Cardiac muscle cell (in vitro differentiated cells and primary cell): ENCODE measurements at places on chromosomes 5 and 9. TPM values are rescaled to one million over a fixed set of nuclear protein-coding genes. Genes with fewer than 3 reads are reported as not detected.
A peak's percentile ranks its signal among the peaks of the same experiment; 100 is the strongest.

- peak; percentile 30 for DNase-seq
- peaks cover 19% of the 10 kb centered on the region for H3K4me1 ChIP-seq
- H3K27me3 ChIP-seq = no peaks in the 10 kb centered on the region
- H3K27ac ChIP-seq = no peak overlapping the region
- no peaks in the 10 kb centered on the region for H3K36me3 ChIP-seq
Observed at GRCh38 chr9:3436629-3437420, 89.0 kb downstream of the RFX3 start.

- no peak overlapping the region for H3K4me3 ChIP-seq
- H3K4me1 ChIP-seq = no peaks in the 10 kb centered on the region
- peak; percentile 91 for DNase-seq
- H3K27me3 ChIP-seq = no peaks in the 10 kb centered on the region
- no peak overlapping the region for H3K27ac ChIP-seq
Observed at GRCh38 chr9:114285166-114285867, 37.6 kb upstream of the ORM1 start.

DNA sequence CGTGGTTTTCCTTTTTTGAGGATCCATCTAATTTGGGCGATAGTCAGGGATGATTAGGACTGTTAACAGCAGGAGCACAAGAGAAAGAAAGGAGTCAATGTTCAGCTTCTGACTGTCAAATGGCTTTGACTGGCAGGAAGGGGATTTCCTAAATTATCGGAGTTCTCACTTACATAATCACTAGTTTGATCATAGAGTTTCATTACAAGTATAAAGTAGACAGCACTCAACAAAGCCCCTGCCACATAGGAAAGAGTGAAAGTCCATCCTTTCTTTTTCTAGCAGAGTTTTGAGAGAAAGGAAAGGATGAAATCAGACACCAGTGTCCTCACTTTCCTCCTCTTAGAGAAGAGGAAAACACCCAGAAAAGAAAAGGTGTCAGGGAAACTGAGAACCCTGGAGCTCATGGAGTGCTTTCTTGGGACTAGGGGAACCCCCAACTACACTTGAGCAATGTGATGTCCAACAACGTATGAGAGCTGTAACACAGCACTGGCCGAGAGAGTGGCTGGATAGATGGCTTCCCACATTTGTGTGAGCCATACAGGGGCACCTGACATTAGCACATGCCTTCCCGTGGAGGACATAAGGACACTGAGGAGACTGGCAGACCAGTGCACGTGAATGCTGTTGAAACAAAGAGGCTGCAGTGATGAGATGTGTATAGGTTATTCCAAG lies 26.0 kb upstream of the LPAR1 start:
- no peaks in the 10 kb centered on the region for H3K4me1 ChIP-seq
- no peaks in the 10 kb centered on the region for H3K27me3 ChIP-seq
- no peak for DNase-seq
- H3K36me3 ChIP-seq = no peaks in the 10 kb centered on the region

DNA sequence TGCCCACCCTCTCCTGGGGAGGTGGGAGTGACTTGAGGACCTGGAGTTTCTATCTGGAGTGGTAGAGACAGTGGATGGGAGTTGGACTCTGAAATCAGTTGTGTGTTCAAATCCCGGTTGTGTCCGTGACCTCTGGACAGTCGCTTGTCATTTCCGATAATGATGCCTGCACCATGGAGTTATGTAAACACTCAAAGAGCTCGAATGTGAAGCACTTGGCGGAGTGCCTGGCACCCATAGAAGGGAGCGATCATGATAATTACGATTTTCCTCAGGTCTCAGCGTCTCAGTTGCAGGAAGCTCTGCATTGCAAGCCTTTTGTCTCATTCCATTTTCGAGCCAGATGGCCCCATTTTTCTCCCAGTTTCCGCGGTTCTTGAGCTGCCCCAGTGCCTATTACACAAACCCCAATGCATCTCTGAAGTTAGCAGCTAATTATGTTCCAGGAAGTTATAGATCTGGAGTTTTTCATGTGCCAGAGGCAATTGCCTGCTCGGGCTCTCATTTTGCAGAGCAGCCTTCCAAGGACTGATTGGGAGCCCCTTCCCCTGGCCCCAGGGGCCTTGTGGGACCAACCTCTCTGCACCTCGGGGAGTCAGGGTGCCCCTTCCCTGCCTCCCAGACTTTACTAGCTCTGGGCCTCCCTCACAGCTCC lies 175.5 kb upstream of the MVB12B start:
- H3K4me1 ChIP-seq = peaks cover 7% of the 10 kb centered on the region
- H3K36me3 ChIP-seq = no peaks in the 10 kb centered on the region

Gene FRMD3
- 61.5 and 70.7 TPM in 2 replicates for polyA plus RNA-seq

DNA sequence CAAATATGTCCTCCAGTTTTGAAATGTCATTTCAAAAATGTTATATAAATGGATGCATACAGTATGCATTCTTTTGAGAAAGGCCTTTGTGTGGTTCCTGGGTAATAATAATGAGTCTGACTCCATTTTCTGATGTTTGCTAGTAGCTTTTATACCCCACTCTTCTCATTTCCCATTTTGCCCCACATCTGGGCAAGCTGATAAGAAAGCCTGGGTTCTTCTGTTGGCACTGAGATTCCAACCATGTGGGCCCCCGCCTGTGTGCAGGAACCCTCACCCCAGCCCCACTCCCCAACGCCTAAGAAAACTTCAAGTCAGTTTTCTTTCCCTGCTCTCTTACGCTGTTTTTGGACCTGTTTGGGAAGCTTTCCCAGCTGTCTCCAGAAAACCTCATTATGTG lies 89.4 kb downstream of the SNX18 start:
- H3K4me3 ChIP-seq = no peak overlapping the region
- no peaks in the 10 kb centered on the region for H3K36me3 ChIP-seq
- no peak overlapping the region for H3K27ac ChIP-seq
- DNase-seq = no peak
- no peaks in the 10 kb centered on the region for H3K27me3 ChIP-seq

- no peak overlapping the region for H3K27ac ChIP-seq
- H3K36me3 ChIP-seq = no peaks in the 10 kb centered on the region
- H3K4me3 ChIP-seq = no peak overlapping the region
- no peaks in the 10 kb centered on the region for H3K27me3 ChIP-seq
Observed at GRCh38 chr9:71254592-71255277, 133.3 kb upstream of the TRPM3 start.

Gene NR3C1
- 9.4 and 16.5 TPM in 2 replicates for polyA plus RNA-seq

DNA sequence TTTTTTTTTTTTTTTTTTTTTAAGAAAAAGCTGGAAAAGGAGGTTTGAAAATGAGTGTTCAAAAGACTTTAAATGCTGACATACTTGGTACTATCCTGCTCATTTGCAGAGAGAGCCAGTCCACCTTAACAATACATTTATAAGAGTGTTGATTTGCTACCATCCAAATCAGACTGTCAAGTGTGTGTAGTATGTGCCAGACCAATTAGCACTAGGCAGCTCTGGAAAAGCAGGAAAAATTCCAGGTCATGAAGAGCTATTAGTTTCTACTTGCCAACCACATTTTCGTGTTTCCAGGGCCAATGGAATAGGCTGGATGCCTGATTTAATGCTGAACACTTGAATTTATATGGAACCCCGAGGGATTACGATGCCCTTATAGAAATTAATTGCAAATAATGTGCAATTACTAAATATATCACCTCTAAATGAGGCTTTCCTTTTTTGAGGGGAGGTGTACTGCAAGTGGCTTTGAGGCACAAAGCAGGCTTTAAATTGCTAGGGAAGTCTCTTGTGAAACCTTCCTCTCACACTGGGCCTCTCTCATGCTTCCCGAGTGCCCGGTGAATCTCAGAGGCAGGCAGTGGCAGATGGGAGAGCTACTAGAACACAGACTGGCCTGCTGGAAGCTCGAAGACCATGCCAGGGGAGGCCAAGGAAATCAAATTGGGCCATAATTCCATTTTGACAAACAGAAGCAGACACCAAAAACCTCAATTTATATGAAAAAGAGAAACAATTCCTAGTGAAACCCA lies 178.7 kb downstream of the PPP2R2B start:
- H3K4me3 ChIP-seq = no peak overlapping the region
- no peak overlapping the region for H3K27ac ChIP-seq
- H3K27me3 ChIP-seq = no peaks in the 10 kb centered on the region
- H3K36me3 ChIP-seq = no peaks in the 10 kb centered on the region

DNA sequence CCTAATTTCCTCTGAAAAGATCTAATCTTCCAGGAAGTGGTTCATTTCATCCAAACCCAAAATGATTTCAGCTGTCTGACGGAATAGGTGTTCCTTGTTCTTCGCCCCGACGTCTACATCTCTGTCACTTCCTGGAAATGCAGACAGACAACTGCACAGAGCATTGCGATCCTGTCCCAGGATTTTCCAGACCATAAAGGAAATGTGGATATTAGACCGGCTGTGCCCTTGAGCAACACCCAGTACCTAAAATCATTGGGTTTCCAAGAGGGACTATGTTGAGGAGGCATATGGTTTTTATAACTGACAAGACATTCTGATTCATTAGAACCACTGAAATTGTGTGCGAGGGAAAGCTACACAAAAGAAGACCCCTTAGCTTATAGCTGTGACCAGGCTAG lies 74.2 kb downstream of the MSX2 start:
- H3K4me1 ChIP-seq = no peaks in the 10 kb centered on the region
- H3K36me3 ChIP-seq = no peaks in the 10 kb centered on the region
- DNase-seq = no peak
- no peaks in the 10 kb centered on the region for H3K27me3 ChIP-seq

Gene IQGAP2
- polyA plus RNA-seq = 4.1 and 5.6 TPM in 2 replicates

DNA sequence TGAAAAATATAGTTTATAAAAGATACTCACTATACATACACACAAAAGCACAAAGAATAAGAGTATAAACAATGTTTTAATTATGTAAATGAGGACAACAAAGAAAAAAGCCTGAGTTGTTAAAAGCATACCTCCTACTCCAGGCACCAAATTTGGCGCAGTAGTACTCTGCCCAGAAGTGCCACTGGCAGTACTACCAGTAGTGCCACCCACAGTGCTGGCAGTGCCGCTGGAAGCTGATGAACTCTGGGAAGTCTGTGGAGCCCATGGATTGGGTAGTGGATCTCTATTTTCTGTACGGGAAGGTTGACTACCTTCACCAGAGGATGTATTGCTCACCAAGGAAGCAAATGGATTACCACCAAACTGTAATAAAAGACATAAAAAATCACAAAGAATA lies 30.2 kb downstream of the UBQLN1 start:
- no peak for DNase-seq
- H3K27me3 ChIP-seq = no peaks in the 10 kb centered on the region
- H3K36me3 ChIP-seq = peaks cover 30% of the 10 kb centered on the region
- no peak overlapping the region for H3K4me3 ChIP-seq
- H3K4me1 ChIP-seq = peaks cover 15% of the 10 kb centered on the region

Gene TMEM161B
- polyA plus RNA-seq = 8.6 and 12.2 TPM in 2 replicates

Gene ZNF483
- polyA plus RNA-seq = 2.2 and 3.8 TPM in 2 replicates

Gene WDR31
- polyA plus RNA-seq = 5.4 and 8.8 TPM in 2 replicates

Gene KCNV2
- polyA plus RNA-seq = 0.49 and 0.81 TPM in 2 replicates

Gene ANGPTL2
- polyA plus RNA-seq = 3.0 and 6.7 TPM in 2 replicates

GRCh38 chr9:86201474-86202337 lies 57.8 kb downstream of the C9orf153 start:
- H3K27me3 ChIP-seq = no peaks in the 10 kb centered on the region
- no peaks in the 10 kb centered on the region for H3K36me3 ChIP-seq
- no peaks in the 10 kb centered on the region for H3K4me1 ChIP-seq
- H3K27ac ChIP-seq = no peak overlapping the region

Gene SLC6A18
- not detected in 2 replicates for polyA plus RNA-seq

Gene GCNT4
- 0.23 TPM in 1 of 2 replicates, not detected in the other for polyA plus RNA-seq

Gene PCDHB7
- 0.40 and 1.0 TPM in 2 replicates for polyA plus RNA-seq

DNA sequence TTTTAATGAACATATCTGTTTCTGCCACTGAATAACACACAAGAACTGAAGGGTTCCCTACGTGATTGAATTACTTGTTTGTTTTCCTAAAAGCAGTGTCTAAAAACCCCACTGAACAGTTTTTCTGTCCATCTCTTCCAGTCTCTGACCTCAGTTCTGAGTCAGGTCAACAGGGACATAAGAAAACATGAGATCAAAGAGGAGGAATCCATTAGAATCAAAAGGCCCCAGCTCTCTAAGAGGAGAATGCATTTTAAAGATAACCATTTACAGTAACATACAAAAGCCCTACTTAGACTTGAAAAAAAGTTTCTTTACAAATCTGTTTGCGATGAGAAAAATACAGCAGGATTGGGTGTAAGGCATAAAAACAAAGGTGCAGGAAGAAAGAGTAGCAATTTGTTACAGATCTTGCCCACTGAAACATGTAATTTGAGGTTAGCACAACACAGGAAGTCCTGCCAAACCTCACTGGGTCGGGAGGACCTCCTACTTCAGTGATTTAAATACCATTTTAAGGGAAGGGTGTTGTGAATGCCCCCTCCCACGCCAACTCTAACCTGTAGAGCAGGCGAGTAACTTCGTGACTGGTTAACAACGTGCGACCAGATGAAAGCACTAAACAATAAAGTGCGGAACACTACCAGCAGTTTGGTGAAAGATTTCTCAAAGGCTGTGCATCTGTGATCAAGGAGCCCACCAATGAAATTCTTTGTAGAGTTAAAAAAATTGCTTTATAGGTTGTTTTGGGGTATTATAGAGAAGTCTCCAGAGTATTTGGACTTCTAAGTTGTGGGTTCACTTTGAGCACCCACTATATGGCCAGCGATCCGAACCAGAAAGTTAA lies 1.3 kb downstream of the QSOX2 start:
- H3K27me3 ChIP-seq = no peaks in the 10 kb centered on the region
- H3K4me1 ChIP-seq = peaks cover 15% of the 10 kb centered on the region
- no peak for DNase-seq
- no peaks in the 10 kb centered on the region for H3K36me3 ChIP-seq
- H3K27ac ChIP-seq = no peak overlapping the region

- H3K27ac ChIP-seq = no peak overlapping the region
- no peaks in the 10 kb centered on the region for H3K27me3 ChIP-seq
- no peaks in the 10 kb centered on the region for H3K4me1 ChIP-seq
Observed at GRCh38 chr9:13127131-13127530, 152.4 kb downstream of the MPDZ start.

Gene FGFR4
- 0.96 and 1.8 TPM in 2 replicates for polyA plus RNA-seq

Gene PPIC
- 276 and 293 TPM in 2 replicates for polyA plus RNA-seq

- peaks cover 39% of the 10 kb centered on the region for H3K4me1 ChIP-seq
- H3K27ac ChIP-seq = peak overlapping the region; percentile 98
- no peak for DNase-seq
- H3K36me3 ChIP-seq = no peaks in the 10 kb centered on the region
Observed at GRCh38 chr5:111513131-111513520, 791 bp upstream of the STARD4 start.

DNA sequence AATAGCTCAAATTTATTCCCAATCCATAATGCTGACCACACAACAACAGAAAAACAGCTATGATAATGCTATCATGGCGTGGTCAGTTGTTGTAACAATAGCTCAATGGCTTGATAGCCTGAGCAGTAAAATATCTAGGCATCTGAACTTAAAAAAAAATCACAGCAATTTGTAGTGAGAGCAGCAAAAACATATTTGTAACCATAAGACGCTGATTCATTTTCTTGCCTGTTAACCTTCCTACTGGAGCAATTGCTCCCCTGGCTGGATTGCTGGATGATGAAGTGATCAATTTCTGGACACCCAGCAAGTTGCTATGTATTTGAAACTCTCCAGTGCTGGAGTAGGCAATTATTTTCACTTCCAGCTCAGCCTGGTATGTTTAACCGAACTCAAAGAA lies 115.1 kb downstream of the PCSK1 start:
- peaks cover 4% of the 10 kb centered on the region for H3K4me1 ChIP-seq
- no peak overlapping the region for H3K4me3 ChIP-seq
- no peaks in the 10 kb centered on the region for H3K36me3 ChIP-seq
- H3K27me3 ChIP-seq = no peaks in the 10 kb centered on the region
- DNase-seq = no peak

- H3K36me3 ChIP-seq = no peaks in the 10 kb centered on the region
- no peak overlapping the region for H3K27ac ChIP-seq
- H3K4me3 ChIP-seq = no peak overlapping the region
- no peaks in the 10 kb centered on the region for H3K27me3 ChIP-seq
Observed at GRCh38 chr5:176792655-176793342, 17.6 kb upstream of the UNC5A start.

Gene SPINK1
- 2.6 TPM in 1 of 2 replicates, not detected in the other for polyA plus RNA-seq

GRCh38 chr9:82148901-82149461 lies 160.4 kb downstream of the SPATA31D1 start:
- H3K36me3 ChIP-seq = no peaks in the 10 kb centered on the region
- no peaks in the 10 kb centered on the region for H3K27me3 ChIP-seq
- no peak overlapping the region for H3K4me3 ChIP-seq
- DNase-seq = peak; percentile 78
- H3K27ac ChIP-seq = peak overlapping the region; percentile 51

Gene PCDHGB1
- polyA plus RNA-seq = 0.32 and 0.46 TPM in 2 replicates
